ENCODE measurements at places on chromosomes 12 and 14.

DNA sequence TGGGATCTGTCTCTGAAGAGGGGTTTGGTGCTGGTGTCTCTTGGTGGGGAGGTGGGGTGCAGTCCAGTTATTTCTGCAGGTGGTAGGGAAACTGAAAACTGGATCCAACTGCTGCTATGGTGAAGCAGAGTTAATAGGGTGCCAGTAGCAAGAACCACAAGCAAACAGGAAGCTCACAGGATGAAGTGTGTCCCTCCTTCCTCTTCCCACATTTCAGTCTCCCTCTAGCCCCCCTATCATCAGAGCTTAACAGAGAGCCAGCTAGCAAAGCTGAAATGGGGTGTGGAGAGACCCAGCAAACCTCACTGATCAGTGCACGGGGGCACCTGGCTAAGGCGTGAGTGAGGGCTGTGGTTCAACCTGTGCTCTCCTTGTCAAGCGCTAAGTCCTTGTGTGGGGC, 69.1 kb upstream of the C12orf71 start:
- no peak for DNase-seq

DNA sequence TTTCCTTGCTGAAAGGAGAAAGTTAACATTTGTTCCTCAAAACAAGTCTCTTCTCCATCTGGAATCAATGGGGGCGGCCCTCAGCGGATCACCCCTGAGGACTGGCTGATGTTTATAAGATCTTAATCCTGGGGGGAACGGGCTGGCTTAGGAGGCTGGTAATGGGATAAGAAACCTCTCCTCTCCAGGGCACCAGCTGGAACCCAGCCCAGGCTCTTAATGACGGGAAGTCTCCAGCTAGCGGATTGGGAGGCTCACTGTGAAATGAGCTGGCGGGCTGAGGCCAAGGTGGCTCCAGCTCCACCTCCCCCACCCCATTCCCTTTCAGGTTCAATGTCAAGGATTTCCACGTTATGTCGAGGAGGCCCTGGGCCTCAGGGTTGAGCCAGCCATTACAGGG, 1133.0 kb downstream of the VRK1 start:
- no peak for DNase-seq

DNA sequence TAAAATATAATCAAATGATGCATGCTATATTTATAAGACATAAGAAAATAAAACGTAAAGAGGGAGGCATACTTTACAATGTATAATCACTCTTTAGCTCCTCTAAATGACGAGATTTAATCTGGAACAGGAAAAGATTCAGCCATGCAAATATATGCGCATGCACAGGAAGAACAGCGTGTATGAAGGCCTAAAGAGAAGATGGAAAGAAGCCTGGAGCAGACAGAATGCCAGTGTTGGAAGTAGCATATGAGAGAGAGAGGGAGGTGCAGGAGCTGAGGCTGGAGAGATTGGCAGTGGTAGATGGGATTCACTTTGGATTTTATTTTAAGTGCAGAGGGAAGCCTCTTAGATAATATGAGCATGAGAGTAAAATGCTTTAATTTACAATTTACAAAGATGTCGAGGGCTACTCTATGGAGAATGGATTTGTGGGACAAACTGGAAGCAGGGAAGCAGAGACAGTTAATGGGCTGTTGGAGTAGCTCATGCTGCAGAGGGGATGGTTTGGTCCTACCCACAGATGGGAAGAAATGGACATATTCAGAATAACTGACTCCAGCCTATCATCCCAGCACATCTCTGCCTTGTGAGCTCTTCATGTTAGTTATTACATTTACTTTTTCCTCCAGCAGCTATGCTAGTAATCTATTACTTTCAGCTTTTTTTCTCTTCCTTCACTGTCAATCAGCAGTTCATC, 411.1 kb downstream of the TMTC2 start:
- no peak for DNase-seq

DNA sequence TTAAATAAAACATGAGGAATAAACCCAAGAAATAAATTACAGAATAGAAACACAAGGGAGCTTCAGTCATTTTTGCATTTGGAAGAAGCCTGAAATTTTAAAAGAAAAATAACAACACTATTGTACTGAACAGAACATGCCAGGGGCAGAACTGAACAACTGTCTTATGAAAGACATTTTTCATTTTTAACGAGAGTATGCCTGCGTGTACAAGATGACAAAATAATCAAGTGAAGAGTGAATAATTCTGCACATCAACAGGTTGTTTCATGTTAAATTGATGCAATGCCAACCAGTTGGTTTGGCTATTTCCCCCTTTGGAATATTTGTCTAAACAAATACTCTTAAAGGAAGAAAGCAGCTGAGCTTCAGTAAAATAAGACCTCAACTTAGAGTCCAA, 103.3 kb upstream of the BTG1 start:
- DNase-seq = no peak

DNA sequence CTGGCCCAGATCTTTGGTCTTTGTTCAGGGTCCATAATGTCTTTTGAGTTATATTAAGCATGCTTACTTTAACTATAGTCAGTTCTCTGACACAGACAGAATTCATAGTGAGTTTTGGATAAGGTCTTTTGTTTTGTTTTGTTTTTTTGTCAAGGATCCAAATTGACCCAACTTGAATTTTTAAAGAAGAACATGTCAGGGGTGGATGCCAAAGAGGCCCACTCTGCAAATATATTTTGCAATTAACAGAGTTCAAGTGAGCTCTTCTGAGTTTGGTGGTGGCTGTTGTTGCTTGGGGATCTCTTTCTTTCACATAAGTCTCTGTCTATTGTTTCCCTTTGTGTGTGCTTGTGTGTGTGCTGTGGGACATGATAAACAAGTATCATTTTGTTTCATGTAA, 34.4 kb upstream of the PMCH start:
- DNase-seq = no peak

- DNase-seq = no peak
These were observed 3.0 kb downstream of the EVL start for GRCh38 chr14:100067971-100068959.

- DNase-seq = no peak
These were observed 95.8 kb downstream of the C12orf42 start for GRCh38 chr12:103399986-103400385.

Data from neural crest cell (in vitro differentiated cells).